HT-29 (cell line): ENCODE measurements at places on chromosomes 13 and 19. TPM values are rescaled to one million over a fixed set of nuclear protein-coding genes. Genes with fewer than 3 reads are reported as not detected.

GNG7 gene
- 0.03 and 0.23 TPM in 2 replicates for total RNA-seq

FUT1 gene
- total RNA-seq, result 4.6 and 6.3 TPM in 2 replicates

SHD gene
- total RNA-seq, result 0.21 and 1.6 TPM in 2 replicates

GGN gene
- 0.26 and 0.41 TPM in 2 replicates for total RNA-seq

ZNF225 gene
- total RNA-seq, result 0.44 and 0.64 TPM in 2 replicates
